ENCODE measurements at places on chromosomes 12 and 14.

DNA sequence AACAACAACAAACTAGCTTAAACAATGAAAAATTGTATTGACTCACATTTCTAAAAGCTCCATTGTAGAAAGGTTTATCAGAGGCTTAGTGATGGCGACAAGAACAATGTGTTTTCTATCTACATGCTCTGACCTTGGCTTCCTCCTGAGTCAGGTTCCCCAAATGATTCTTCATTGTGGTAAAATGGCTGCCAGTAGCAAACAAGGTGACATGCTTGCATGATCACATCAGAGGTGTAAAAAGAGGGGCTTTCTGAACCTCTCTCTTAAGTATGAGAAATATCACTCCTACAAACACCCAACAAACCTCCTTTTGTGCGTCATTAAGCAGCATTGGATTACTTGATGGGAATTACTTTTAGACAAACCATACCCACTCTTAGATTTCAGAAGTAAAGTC is 252.4 kb upstream of the SYT1 start:
- no peak for DNase-seq

- no peak for DNase-seq
Measured at GRCh38 chr14:50697659-50698290, 29.7 kb upstream of the SAV1 start.

GRCh38 chr14:75970989-75971388 is 10.8 kb downstream of the TGFB3 start:
- DNase-seq, result no peak

- DNase-seq, result no peak
Measured at GRCh38 chr12:132176385-132176919, 32.2 kb downstream of the NOC4L start.

- DNase-seq, result no peak
Measured at GRCh38 chr14:23627961-23628360, 8.2 kb upstream of the DHRS2 start.

GRCh38 chr14:94048691-94049624 is 22.8 kb downstream of the OTUB2 start:
- no peak for DNase-seq

DNA sequence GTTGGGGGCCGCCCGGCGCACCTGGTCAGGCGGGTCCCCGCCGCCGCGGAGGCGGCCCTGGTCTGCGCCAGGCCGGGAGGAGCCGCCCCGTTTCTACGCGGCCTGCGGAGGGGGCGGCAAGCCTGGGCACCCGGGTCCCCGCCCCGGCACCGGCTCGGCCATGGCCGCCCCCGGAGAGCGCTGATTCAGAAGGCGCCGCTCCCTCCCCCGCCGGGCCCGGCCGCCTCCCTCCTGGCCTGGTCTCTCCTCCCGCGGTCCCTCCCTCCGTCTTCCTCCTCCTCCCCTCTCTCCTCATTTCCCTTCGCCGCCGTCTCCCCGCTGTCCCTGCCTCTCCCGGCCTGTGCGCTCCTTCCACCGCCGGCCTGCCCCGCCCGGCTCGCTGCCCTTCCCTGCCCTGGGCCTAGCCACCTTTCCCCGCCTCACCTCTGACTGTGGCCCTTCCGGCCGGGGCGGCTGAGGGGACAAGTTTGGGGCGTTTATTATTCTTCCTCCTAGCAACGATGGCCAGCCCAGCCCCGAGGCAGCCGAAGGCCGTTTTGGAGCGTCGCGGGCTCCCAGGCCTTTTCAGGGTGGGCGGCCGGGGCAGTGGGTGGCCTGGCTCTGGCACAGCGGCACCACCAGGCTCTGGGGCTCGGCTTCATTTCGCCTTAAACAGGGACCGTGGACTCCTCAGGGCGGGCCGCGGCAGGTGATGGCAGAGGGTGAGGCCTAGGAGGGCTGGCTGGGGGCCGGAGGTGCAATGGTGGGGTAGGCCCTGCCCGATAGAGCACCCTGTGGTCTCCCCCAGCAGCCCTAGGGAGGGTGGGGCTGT is 768 bp downstream of the CEP170B start:
- no peak for DNase-seq

GRCh38 chr14:96583569-96584041 is 81.4 kb downstream of the PAPOLA start:
- DNase-seq, result no peak

GRCh38 chr12:40216516-40217288 is 8.1 kb upstream of the LRRK2 start:
- DNase-seq, result no peak

- DNase-seq, result no peak
Measured at GRCh38 chr14:67680121-67680602, 5.7 kb upstream of the VTI1B start.

- DNase-seq, result no peak
Measured at GRCh38 chr12:14431975-14432374, 66.5 kb downstream of the ATF7IP start.

GRCh38 chr12:78820946-78821345 is 43.6 kb upstream of the SYT1 start:
- no peak for DNase-seq

- DNase-seq, result no peak
Measured at GRCh38 chr14:89826596-89826995, 127.9 kb downstream of the EFCAB11 start.

DNA sequence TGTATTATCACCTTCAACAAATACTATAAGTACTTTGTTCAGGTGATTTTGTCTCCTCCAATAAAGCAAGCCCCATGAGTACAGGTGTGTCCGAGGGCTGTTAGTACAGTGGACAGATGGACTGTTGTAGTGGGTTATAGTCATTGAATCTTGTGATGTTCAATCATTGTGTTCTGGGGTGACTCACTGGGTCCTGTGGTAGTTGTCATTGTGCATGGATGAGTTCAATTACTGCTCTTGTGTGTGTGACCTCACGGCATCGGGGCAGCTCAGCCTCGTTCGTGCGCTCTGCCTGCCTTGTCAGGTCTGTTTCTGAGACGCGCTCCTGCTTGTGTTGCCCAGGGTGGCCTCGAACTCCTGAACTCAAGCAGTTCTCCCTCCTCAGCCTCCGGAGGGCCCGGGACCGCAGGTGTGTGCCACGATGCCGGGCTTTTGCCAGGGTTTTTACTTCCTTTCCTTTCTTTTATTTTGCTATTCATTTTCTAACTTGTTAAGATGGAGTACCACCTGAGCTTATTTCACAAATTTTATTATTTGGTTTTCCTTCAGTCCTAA is 72.2 kb downstream of the DDX51 start:
- DNase-seq, result no peak

DNA sequence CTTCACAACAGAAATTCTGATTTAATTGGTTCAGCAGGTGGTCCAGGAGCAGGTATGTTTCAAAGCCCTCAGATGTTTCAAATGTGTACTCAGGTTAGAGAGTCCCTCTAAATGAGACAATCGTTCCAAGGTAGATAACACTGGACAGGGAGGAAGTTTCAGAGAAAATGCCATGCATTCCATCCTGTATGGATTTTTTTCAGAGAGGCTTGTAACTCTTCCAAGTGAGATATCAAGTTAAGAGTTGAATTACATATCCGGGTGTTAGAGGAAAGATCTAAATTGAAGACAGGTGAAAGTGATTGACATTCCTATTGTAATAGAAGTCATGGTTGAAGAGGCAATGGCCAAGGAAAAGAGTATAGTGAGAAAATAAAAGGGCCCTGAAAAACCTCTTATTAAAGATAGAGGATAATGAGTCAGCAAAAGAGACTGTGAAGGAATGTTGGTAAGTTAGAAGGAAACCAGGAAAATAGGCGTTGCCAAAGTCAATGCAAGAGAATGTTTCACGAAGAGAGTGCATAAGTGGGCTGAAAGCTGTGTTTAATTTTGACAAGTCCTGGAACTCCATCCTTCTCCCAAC is 105.8 kb downstream of the BMP4 start:
- DNase-seq, result no peak

GRCh38 chr12:50201987-50202521 is 34.9 kb upstream of the CERS5 start:
- DNase-seq, result no peak

GRCh38 chr12:108744021-108744897 is 12.9 kb upstream of the CORO1C start:
- DNase-seq, result no peak

DNA sequence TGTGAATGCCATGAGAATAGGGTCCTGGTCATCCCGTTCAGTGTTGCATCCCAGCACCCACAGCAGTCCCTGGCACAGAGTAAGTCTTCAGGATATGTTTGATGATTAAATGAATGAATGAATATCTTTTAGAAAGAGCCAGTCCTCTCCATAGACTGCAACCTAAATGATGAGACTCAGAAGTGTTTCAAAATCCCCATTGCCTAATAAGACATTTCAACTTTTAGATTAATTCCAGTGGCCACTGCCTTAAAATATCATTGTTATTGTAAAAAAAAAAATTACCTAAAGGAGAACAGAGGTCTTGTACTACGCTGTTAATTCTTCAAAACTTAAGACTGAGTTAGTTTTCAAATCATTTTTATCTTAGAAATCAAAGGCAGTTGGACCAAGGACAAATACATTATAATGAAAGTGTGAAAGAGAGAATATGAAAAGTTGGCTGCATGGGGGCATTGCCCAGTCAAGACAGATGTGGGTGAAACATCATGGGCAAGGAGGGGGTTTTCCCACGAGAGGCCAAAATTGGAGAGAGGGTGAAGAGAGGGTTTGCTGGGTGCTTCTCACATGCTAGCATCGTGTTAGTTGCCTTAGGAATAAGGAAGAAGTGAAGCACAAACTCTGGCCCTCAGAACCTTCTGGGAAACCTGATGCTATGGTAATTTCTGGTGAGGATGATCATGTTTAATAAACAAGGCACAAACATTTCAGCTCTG is 26.3 kb upstream of the CPM start:
- DNase-seq, result no peak

DNA sequence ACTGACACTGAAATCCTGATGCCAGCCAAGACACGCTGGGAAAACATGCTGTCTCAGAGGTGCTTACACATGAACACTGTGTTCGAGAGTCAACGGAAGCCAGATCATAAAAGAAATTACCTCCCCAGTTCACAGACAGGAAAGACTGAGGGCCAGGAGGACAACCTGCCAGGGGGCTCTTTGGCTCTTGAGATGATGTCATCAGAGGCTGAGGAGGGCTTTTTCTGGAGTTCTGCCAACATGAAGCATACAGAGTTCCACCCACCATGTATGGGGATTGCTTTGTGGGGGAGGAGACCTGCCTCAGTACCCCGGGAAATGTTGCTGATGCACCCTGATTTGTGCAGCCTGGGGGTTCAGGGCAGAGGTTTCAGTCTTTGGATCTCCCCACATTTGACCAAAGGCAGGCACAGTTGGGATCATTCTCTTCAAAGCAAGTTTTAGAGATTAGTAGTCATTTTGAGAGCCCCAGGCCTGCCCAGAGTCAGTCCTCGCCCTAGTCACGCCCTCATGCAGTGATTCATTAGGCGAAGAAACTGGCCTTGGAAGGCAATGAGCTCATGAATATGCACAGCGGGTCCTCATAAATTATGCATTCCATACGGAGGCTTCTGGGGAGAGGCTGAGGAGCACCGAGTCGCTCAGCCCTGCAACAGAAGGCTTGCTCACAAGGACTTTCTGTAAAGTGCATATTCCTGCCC is 34.9 kb upstream of the EML1 start:
- DNase-seq, result no peak

GRCh38 chr12:120037851-120038250 is 48.8 kb downstream of the BICDL1 start:
- no peak for DNase-seq

GRCh38 chr12:80894179-80894578 is 43.6 kb downstream of the LIN7A start:
- no peak for DNase-seq

- DNase-seq, result no peak
Measured at GRCh38 chr14:78519863-78520262, 349.7 kb downstream of the NRXN3 start.

- peak; percentile 32 for DNase-seq
Measured at GRCh38 chr12:6074979-6075585, 49.4 kb downstream of the VWF start.

- no peak for DNase-seq
Measured at GRCh38 chr14:22791301-22791700, 23.9 kb downstream of the SLC7A7 start.

DNA sequence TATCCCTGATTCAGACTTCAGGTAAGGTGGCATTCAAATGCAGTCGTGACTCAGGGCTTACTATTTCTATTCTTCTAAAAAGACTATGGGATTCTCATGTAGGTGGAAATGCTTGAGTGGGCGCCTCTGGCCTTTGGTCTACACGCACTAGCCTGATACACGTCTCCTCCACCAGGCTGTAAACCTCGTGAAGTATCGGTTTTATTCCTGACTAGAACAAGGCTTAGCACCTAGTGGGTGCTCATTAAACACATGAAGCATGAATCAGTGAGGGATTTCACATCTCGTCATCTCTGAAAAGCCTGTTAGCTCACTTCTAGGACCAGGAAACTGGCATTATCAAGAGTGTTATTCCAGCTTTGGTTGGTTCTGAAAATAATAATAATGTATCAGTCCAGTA is 17.7 kb upstream of the HNF1A start:
- no peak for DNase-seq

DNA sequence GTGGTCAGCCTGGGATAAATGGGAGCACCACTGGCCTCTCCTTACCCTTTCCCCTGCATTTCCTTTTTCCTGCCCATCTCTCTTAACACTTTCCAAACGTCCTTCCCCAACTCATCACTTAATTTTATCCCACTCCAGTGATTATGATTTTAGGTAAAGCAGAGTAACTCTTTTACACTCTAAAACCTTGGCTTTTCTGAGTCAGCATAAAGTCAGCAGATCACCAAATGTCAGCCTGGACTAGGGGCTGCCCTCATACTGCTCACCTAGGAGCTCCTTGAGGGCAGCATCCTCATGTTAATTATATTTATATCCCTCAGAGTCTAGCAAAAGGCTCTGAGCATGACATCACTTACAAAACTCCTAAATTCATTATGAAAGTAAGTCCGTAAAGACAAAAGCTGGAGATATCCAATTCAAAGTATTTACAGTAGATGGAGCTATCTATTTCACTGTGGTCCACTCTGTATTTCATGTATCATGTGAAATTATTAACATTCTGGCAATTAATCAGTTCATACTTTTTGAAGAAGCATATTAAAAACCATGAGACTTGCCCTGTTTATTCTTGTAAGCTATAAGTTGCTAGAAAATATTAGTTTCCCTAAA is 17.0 kb upstream of the DICER1 start:
- no peak for DNase-seq

DNA sequence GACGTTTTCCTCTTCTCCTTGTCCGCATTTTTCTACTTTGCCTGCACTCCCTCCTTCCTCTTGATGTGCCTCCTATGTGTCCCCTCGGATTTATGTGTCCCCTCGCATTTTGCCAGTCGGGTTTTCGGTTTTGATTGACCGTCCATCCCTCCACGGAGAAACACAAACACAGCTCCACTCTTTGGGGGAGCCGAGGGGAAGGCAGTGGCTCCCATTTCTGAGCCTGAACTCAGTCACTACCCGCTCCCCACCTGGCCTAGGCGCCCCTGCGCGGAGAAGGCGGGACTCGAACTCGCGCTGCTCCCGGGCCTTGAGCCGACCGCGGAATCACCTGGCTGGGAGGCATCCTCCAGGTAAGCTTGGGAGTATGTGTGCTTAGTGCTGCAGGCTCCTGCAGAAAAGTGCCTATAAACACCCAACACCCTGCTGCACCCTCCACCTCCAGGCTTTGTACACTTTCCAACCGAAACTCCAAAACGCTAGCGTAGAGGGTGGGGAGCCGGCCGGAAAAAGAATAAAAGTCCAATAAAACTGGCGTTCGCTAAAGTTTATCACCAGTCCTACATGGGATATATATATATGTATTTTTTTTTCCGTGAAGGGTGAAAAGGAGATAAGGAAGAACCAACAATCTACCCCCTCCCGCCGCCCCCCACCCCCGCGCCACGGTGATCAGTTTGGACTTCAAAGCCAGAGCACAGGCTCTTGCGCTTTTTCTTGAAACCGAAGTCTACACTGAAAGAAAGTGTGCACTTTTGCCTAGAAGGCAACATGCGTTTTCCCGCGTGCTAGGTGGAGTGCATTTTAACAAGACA is 3.3 kb upstream of the CCND2 start:
- DNase-seq, result no peak

GRCh38 chr12:5587711-5588121 is 155.8 kb downstream of the NTF3 start:
- no peak for DNase-seq
